ENCODE measurements at places on chromosomes 4 and X.

GRCh38 chr4:1380368-1381151 lies 25.7 kb downstream of the NKX1-1 start:
- no peak for DNase-seq

GRCh38 chr4:189162888-189163287 lies 777.8 kb upstream of the FRG1 start:
- DNase-seq, result no peak

GRCh38 chr4:116880625-116881024 lies 204.8 kb downstream of the TRAM1L1 start:
- DNase-seq, result no peak

DNA sequence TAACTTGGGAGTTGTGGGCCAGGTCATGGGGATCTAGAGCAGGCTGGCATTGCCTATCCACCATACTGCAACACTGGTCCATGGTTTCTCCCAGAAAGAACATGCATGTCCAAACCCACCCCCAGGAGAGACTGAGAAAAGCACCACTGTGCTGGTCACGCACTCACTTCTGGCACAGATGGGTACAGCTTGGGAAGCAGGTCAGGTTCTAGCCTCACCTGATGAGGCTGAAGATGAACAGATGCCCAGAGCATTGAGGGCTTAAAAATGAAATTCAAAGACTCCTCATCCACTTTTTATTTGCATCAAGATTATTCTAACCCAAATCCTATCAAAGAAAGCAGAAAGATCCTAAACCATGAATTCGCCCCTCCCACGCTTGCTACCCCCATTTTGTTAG lies 125.9 kb upstream of the RAI2 start:
- no peak for DNase-seq

- no peak for DNase-seq
Observed at GRCh38 chr4:34767407-34767806, 1476.9 kb downstream of the ARAP2 start.

DNA sequence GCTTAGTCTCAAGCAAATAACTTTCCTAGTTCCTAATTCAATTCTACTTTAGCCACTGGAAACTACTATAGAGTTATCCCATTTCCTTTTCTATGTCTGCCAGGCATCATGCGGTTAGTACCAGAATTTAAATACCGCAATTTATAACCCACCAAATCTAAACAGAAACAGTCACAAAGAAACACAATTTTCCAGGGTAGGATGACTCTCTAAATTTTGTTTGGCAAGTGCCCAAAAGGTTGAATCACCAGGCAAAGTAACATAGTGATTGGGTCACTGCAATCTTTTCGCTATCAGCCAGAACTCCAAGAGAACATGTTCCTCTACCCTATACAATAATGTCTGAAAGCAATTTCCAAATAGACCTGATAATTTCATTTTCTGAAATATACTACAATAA lies 240.2 kb upstream of the GRIA3 start:
- peak; percentile 8 for DNase-seq

DNA sequence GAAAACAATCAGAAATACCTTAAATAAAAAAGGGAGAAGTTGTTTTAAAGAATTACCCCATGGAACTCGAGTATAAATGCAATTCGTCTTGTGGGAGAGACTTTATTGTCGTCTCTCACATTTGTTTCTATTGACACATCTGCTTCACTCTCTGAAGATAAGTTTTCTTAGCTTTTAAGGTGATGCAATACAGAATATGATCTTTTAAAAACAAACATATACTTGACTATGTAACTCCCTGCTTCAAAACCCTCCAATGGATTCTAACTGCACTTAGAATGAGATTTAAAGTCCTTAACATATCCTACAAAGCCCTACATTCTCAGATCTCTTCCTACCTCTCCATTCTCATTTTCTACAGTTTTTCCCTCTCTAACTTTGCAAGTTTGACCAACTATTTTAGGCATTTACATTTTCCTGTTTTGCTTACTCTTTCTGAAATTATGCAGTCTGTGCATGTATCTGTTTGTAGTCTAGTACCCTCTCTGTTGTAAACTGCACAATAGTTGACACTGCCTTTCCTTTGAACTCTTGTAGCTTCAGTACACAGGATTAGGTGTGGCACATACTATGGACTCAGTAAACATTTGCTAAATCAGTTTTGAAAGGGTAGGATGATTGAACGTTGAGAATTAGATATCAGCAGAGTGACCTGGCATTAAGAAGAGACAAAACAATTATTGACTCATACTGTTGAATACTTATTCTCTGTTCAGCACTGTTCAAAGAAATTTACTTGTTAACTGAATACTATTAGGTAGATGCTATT lies 59.8 kb downstream of the AGTR2 start:
- no peak for DNase-seq

- DNase-seq, result peak; percentile 48
Observed at GRCh38 chr4:15100994-15101695, 98.9 kb downstream of the CPEB2 start.

DNA sequence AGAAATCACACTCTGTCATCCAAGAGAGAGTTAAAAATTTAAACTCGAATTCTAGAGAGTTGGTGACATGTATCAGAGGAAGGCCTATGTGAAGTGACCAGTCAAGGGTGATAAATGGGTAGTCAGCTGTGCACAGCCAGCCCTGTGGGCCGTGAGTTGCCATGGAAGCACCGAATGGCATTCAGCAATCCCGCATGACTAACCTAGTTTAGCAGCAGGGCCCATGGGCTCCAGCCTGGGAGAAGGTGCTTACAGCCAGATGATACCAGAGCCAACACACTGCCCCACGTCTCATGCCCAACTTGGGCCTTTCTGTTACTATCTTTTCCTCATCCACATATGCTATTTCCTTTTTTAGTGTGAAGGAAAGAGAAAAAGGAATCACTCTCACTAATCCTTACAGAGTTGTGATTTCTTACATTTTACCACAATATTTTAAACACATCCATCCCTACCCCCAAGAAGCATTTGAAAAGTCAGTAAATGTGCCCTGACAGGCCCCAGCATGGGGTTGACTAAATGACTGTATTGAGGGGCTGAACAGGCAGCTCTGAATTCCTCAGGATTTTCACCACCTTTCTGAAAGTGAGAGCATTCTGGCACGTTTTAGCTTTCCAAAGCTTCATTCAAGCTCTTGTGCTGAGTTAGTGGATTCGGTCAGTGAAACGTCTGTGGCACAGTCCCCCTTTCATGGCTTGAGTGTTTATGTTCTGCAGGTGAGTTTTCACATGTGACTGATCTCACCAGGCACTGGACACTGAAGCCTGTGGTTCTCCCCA lies 104.2 kb downstream of the AFF1 start:
- no peak for DNase-seq

- no peak for DNase-seq
Observed at GRCh38 chrX:29834764-29835163, 380.6 kb upstream of the MAGEB2 start.

DNA sequence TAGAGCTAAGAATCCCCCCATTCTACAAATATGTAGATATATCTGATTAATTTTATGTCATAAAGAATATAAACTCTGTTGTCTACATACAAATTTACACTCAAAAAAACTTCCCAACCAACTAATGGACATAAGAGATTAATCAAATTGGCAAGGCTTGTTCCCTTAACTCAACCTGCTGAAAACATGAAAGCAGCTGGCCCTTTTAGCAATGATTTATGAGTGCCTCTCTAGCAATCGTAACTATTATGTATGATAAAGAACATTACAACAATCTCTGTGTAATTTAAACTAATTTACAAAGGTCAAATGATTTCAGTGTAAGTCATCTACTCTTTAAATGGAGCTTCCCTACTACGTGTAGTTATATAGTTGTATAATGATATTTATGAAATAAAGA lies 83.1 kb upstream of the FTHL17 start:
- no peak for DNase-seq

DNA sequence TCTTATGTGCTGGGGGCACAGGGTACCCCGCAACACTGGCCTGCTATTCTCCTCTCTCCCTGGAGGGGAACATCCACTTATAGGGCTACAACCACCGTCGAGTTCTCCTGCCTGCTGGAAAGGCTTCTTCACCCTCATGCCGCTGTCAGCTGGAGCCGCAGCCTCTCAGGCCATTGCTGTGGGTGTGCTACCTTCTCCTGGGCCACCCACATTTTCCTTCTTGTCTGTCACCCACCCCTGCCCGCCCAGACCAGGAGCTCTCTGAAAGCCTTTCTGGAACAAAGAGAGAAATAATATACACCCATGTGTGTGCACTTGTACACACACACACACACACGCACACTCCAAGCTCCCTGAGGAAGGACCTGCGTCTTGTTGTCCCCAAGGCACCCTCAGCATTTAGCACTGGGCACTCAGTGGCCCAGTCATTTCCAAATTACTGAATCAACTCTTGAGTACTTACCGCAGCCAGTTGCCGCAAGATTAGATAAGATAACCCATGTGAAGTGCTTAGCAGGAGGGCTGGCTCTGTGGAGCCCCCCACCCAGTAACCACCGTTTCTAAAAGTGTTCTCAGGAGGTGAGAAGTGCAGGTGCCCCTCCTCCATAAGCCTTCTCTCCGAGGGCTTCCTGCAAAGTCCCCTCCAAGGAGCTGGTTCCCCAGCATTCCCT lies 50.2 kb downstream of the CPZ start:
- DNase-seq, result no peak

- DNase-seq, result peak; percentile 3
Observed at GRCh38 chr4:60195256-60195655, 1004.9 kb upstream of the ADGRL3 start.

GRCh38 chrX:13082206-13083065 lies 38.0 kb upstream of the FAM9C start:
- DNase-seq, result no peak

Data from COLO829 (cell line).